Ureter (tissue), 1 donor: ENCODE measurements at places on chromosomes 7 and 10. TPM values are rescaled to one million over a fixed set of nuclear protein-coding genes. Genes with fewer than 3 reads are reported as not detected.

Gene STEAP1B
- total RNA-seq, result 0.73 TPM

Gene COG5
- total RNA-seq, result 63.4 TPM

Gene RELN
- 1.5 TPM for total RNA-seq

Gene ASIC3
- 0.34 TPM for total RNA-seq

DNA sequence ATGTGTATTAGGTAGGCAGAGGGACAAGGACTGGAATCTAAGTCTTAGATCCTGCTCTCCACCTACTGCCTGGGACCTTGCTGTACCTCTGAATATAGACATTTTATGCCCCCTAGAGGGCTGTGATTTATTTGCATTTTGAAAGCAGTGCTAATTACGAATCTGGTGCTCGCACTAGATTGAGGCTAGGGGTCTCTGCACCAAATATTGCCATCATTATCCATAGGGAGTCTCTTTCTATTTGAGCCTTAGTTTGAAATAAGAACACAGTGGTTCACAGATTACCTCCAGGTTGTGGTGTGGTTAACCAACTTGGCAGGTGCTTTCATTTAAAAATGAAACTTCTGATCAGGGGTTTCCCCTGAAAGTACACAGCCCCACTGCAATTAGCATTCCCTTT, 41.8 kb downstream of the CNNM1 start:
- DNase-seq, result no peak

Gene CHST3
- 13.2 TPM for total RNA-seq

GRCh38 chr7:136293841-136294391, 316.8 kb upstream of the MTPN start:
- no peak for DNase-seq

Gene ADARB2
- not detected for total RNA-seq

GRCh38 chr10:557792-558328, 131.6 kb downstream of the DIP2C start:
- DNase-seq, result no peak

DNA sequence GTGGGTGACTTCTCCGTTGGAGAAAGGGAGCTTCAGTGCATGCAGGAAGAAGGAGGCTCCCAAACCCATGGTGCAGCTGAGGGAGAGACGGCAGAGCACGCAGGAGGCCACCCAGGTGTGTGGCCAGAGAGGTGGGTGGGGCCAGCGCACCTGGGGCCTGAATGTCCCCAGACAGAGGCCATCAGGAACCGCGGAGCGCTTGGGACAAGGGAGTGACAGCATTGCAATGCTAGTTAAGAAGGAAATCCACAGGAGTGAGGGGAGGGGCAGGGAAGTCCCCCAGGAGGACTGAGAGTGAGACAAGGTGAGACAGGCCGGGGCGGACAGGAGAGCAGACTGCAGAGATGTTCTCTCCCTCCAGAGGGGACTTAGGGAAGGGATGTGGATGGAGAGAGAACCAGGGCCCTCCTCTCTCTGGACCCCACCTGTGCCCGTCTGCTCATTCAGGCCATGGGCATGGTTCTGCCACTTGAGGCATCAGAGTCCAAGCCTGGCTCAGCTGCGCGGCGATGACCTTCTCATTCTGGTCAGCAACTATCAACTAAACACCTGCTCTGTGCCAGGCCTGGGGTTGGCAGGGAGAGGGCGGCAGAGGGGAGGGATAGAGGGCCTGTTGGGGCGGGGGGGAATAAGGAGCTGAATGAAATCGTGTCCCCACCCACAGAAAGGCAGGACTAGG, 69.4 kb upstream of the COL13A1 start:
- no peak for DNase-seq

GRCh38 chr10:124116771-124117510, 23.5 kb upstream of the CHST15 start:
- no peak for DNase-seq

DNA sequence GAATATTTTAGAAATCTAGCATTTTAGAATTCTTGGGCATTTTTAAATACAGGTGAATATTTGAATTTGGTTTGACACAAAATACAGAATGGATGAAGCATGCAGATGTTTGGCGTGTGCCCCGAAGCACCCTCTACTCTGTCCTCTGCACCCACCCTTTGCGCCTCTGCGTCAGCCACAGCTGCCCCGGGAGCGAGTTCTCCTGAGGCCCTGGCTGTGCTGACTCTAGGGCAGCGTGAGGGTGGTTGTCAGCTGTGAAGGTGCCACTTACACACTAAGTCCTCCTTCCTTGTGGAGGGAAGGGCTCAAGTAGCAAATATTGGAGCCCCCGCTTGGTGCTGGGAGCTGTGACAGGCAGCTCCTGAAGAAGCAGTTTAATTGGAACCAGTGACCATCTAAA, 48.4 kb downstream of the DAGLB start:
- no peak for DNase-seq

DNA sequence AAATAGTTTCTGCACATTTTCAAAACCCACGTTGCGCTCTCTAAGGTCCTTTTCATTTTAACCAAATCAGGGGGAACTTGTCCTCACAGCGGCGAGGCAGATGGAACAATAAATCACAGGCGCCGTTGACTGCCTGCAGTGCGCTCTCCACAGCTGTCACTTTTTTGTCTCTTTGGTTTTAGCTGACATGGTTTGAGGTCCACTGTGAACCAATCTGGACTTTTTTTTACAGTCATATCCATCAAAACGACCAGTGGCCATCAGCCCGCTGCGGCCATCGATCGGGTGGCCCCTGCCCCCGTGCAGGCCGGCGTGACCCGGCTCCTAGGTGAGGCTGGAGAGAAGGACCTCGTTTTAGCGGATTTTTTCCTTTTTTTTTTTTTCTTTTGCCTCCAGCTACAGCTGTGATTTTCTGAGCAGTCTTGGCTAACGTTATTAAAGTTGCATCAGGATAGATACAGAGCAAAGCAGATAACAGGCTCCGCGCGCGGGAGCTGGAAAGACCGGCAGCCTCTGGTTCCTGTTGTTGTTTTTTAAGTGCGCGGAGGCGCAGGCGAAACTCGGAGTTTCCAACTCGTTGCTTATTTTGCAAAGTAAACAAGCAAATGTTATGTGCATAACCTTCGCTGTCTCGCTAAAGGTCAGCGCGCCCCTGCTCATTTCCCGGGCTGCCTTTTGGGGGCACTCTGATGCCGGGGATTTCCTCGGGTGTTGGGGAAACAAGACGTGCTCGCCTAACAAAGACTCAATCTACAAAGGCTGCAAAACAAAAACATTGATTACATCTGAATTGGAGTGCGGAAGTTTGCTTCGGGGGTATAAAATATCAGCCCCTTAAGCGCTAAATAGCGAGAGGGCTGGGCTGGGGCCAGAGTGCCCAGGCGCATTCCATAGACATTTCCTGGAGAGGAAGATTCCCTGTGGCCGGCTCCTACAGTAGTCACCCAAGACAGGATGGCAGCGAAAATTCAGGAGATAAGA, 414.8 kb upstream of the MKI67 start:
- DNase-seq, result peak; percentile 54

DNA sequence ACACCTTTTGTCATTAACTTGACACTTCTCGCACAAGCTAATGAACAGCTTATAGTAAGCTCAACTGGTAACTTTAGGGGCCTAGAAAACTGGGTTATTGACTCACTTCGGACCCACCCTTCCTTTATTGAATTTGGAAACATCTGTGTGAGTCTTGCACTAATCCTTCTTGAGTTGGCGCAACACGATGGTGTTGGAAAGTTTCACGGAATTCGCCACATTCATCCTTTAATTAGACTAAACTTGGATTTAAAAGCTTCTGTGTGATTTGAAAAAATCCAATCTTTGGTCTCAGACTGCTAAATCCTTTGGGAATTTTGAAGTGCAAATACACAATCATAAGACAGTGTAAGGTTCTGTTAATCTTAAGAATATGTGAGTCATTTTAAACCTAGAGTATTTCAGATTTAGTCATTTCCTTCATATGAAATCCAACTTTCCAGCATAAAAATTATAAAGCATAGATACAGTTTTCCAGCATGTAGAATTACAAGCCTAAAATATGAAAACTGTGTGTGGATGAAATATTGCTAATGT, 15.1 kb downstream of the FZD8 start:
- DNase-seq, result no peak

DNA sequence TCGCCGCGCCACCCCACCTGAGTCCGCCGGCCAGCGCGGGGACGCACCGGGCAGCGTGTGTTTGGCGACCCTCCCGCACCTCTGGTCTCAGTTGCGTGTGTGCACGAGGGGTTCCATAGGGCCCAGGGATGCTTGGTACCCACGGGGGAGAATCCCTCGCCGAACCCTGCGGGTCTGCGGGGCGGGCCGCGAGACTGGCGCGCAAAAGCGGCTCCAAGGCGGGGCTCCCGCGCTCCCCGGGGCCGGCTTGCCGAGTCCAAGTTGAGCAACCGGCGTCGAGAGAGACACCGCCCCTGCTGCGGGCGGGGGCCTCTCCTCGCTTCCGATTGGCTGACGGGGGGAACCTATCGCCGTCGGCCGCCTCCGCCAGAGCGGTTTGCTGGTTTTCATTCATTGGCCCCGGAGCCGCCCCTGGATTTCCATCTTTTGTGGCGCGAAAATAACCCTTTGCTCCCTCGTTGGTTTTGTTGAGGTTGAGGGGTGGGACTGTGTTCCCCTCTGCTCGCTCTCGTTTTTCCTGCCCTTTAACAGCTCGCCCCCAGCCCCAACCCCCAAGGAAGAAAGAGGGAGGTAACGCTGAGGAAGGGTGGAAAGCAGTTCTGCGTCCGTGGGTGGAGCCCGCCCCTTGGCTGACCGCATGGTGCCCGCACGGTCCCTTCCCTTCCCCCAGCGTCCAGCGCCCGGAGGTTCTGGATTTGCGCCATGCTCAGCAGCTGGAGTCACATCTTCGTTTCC, 4.0 kb upstream of the IGF2BP3 start:
- DNase-seq, result peak; percentile 50

Gene AASS
- total RNA-seq, result 46.8 TPM

- no peak for DNase-seq
Observed at GRCh38 chr10:86397120-86397519, 30.5 kb upstream of the GRID1 start.

Gene KLF14
- total RNA-seq, result 0.36 TPM

DNA sequence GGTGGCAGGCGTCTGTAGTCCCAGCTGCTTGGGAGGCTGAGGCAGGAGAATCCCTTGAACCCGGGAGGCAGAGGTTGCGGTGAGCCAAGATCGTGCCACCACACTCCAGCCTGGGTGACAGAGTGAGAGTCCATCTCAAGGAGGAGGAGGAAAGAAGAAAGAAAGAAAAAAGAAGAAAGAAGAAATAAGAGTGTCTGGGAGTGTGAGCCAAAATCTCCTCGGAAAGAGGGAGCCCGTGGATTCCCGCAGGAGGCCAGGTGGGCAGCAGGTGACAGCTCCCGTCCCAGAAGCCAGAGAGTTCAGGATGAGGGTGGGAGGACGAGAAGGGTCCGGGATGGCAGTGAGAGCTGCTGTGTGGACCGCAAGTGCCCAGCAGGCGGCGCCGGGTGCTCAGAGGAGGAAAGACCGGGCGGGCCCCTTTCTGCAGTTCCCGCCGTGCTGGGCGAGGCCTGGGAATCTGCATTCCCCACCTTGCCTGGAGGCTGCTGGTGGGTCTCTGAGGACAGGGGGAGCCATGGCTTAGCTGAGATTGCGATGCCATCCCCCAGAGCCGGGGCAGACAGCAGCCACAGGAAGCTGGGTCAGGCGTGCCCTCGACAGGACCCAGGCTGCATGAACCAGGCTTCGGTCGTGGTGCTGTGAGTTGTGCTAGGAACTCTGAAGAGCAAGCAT, 17.1 kb upstream of the AMZ1 start:
- peak; percentile 65 for DNase-seq

Gene NSUN5
- total RNA-seq, result 23.8 TPM

Gene ZNF775
- 3.6 TPM for total RNA-seq

Gene NKX1-2
- not detected for total RNA-seq

- DNase-seq, result no peak
Observed at GRCh38 chr10:119344381-119344780, 137.0 kb downstream of the GRK5 start.

DNA sequence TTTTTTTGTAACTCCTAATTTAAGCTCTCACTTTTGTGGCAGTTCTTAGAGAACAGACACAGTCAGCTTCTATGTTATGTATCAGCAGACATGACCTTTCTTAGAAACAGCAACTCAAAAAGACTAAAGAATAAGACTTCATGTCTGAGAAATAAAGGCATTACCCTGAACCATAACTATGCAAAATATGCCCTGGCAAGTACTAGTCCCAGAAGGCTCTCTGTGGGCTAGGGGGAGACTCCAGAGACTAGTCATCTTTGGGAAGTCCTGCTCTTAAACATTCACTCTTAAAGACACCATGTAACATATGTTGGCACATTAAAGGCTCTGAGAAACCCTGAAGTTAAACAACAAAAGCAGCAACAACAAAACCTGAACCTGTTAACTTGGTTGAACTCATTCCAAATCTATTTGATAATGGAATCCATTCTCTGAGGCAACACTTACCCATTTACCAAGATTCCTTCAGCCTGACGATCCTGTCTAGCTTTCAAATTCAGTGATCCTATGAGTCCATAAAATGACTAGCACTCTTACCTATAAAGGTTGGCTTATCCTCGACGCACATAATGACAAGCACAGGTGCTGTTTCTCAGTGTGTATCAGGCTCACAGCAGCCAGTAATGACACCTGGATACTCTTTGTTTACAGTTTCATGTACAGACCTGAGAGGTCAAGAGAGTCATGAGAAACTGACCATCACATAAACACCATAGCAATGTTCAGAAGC, 62.3 kb downstream of the OSBPL3 start:
- DNase-seq, result no peak

DNA sequence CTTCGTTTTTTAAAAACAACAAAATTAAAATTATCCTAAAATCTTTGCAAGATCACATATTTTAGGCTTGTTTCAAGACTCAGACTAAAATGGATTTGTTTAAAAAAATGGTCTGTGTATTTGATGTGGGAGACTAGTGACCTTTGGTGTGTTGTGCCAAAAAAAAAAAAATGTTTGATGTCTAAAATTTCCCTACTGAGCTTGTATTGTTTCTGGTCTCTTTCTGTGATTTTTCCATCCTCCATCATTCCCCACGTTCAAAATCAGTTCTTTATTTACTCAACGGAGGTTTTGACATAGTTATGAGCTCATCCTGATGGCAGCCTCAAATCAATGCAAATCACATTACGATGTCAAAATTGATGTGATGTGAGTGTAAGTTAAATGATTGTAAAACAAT, 326.2 kb downstream of the RNLS start:
- DNase-seq, result no peak

DNA sequence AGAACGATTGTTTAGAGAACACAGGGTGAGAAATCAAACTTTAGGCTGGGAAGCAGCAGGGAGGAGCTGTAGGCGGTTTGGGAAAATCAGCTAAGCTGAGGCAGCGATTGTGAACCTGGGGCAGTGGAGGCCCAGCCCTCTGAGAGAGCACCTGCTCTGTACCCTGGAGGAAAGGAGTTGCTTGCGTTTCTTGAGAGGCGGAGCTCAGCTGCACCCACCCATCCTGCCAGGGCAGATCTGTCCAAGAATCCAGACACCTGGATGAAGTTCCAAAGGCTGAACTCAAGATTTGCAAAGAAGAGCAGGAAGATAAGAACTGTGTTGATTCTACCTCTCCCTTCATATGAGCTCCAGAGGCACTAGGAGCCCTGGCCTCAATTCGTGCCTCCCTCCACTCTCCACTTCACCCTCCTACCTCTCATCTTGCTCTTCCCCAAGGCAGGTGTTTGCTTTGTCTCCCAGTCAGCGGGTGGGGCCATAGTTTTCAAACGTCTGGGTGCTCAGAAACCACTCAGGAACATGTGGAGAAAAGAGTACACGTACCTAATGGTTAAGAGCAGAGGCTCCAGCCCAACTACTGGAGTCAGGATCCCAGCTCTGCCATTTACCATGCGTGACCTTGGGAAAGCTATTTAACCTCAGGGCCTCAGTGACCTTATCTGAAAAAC, 21.5 kb upstream of the TMEM213 start:
- no peak for DNase-seq
